Cerebellar cortex (tissue), 1 donor: ENCODE measurements at places on chromosomes 16 and 17.

DNA sequence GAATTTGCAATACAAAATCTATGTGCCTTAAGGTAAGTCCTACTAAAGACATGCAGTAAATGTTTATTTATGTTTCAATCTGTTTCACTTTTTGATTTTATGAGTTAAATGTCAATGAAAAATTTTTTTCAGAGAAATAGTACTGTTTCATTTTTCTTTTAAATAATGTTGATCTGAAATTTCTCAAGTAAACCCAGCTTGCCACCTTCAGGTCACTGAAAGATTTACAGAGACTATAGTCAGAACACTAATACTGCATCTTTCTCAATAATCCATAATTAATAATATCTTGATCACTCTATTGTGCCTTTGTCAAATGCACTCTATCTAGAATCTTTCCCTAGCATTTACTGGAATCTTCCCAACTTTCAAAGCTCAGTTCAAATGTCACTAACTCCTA lies 6.5 kb upstream of the DHX40 start:
- DNase-seq = peak; percentile 16

DNA sequence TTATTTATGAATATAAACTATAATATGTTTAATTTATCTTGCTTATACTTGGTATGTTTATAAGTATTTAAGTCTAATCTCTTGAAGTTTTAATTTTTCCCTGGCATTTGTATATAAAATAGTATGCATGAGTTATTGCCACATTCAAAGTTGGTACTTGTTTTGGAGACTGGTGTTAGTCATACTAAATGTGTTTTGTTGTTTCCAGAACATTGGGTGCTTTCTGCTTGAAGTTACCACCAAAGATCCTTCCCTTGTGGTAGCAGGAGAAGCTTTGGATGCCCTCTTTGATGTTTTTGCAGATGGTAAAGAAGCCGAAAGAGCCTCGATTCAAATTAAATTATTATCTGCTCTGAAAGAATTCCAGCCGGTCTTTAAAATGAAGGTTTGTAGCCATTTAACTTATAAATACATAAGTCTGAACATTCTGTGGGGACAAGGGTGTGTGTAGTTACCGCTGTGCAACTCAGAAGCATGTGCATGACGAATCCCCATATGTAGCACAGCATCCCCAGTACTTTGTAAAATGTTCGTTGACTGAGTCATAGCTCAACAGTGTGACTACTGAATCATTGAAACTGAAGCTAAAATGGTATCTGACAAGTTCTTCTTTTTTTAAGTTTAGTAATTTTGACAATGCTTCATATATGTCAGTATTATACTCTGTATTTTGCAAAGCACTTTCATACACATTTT lies 36.4 kb downstream of the HEATR3 start:
- DNase-seq = no peak

DNA sequence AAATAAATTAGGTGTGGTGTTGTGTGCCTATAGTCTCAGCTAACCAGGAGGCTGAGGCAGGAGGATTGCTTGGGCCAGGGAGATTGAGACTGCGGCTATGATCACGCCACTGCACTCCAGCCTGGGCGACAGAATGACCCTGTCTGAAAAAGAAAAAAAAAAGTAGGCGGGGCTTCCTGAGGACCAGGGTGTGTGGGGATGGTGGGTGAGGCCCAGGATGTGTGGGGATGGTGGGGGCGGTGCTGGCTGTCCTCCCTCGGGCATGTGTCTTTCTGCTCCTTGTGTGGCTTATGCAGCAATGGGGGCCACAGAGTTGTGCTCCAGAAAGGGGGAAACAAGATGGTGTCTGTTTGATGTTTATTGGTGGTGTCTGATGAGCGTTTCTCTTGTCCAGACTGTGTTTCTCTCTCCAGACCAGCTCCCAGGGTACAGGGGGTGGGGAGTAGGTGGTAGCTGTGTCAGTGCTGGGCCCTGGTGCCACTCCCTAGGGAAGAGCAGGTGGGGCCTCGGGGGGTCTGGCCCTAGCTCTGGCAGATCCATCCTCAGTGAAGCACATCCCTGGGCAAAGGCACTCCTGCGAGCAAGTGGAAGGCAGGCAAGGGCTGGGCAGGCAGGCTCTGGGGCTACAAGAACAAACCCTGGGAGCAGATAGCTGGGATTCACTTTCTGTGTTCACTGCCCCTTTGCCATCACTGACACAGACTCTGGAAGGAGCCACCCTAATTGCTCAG lies 2.3 kb downstream of the LCAT start:
- DNase-seq = no peak

GRCh38 chr16:10678655-10679054 lies 16.1 kb downstream of the TEKT5 start:
- no peak for DNase-seq

DNA sequence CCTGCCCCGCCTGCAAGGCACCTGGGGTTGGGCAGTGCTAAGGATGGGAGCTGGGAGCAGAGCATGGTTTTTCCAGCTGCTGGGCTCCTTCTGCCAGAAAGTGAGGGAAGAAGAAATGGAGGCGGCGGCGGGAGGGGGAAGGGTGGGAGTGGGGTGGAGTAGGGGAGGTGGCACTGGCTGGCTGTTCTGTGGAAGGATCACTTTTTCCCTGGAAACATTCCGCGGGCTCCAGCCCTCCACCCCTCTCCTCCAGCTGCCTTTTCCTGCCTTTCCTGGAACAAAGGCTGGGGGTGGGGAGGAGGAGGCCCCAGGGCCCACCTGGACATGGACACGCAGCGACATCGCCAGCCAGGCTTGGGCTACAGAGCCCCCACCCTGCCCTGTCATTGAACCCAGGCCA lies 41.1 kb downstream of the CFAP20 start:
- no peak for DNase-seq

- DNase-seq = no peak
Measured at GRCh38 chr16:75206749-75207451, at the start of gene CTRB2. TSS of gene CTRB2 (minus strand) at chr16:75207161. CDS start at chr16:75207141, 20 bp downstream.

DNA sequence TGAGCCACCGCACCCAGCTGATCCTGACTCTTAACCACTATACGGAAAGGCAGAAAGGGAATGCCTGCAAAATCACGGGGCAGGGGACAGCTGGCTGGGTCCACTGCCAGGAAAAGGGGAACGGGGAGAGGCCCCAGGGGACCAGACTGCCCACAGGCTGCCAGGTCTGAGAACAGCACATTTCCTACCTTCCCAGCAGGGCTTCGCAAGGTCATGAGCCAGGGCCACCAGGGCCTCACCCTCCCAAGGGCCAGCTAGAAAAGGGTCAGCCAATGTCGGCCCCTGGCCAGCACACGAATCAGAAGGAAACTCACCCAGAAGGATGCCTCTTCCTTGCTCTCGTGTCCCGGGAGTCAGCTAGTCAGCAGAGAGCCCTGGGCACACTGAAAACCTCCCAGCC lies 118.4 kb downstream of the ZNF423 start:
- no peak for DNase-seq

DNA sequence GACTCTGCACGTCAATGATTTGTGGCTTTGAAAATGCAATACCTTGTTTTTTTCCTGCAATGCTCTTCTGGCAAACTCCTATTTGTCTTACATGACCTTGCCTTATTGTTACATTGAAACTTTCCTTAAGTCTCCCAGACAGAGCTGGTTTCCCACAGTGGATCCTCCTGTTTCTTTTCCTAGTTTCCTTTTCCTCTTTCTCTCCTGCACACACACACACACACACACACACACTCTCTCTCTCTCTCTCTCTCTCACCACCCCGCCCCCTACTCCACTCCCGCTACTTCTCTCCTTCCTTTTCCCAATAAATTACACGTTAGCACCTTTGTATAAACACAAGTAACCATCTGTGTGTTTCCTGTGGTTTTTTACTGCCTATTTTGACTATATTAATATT lies 2.3 kb downstream of the ORC6 start:
- DNase-seq = no peak

GRCh38 chr17:1469231-1469852 lies 13.3 kb upstream of the CRK start:
- DNase-seq = peak; percentile 54

- peak; percentile 85 for DNase-seq
Measured at GRCh38 chr16:31472709-31473203, 804 bp downstream of the TGFB1I1 start.

GRCh38 chr16:2992383-2993081 lies 12.3 kb upstream of the PKMYT1 start:
- no peak for DNase-seq

DNA sequence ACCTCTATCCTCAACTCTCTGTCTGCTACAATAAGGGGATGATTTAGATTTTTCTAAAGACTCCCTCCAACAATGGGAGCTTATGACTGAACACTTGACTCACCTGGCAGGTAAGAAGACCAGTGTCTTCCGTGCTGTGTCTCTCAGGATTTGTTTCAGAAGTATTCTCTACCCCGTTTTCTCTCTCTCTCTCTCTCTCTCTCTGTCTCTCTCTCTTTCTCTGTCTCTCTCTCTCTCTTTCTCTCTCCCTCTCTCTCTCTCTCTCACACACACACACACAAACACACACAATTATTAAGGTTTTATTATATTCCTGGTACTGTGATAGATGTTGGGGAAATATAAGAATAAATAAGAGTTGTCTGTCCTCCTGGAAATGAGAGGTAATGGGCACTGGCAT lies 263.9 kb downstream of the TOX3 start:
- DNase-seq = no peak

- no peak for DNase-seq
Measured at GRCh38 chr17:27532269-27533263, 76.3 kb downstream of the KSR1 start.

DNA sequence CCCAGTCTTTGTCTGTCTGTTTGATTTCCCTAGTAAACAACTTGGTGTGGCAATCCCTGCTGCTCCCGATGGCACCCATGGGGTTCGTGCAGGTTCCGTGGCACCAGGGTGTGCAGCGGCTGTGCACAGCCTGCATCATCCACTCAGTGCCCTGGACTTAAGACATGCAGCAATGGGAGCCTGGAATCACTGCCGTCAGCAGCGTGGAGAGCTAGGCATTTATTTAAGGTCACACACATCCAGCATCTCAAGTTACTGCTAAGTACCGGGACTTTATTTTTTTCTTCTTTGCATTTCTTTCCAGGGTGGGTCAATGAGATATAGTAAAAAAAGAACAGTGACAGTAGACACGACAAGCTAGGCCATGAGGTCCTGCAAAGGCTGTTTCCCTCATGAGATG lies 2.8 kb downstream of the DHRS7C start:
- no peak for DNase-seq

GRCh38 chr17:65892912-65893377 lies 299.0 kb downstream of the CEP112 start:
- DNase-seq = no peak

GRCh38 chr17:63503341-63503705 lies 19.8 kb upstream of the KCNH6 start:
- no peak for DNase-seq

DNA sequence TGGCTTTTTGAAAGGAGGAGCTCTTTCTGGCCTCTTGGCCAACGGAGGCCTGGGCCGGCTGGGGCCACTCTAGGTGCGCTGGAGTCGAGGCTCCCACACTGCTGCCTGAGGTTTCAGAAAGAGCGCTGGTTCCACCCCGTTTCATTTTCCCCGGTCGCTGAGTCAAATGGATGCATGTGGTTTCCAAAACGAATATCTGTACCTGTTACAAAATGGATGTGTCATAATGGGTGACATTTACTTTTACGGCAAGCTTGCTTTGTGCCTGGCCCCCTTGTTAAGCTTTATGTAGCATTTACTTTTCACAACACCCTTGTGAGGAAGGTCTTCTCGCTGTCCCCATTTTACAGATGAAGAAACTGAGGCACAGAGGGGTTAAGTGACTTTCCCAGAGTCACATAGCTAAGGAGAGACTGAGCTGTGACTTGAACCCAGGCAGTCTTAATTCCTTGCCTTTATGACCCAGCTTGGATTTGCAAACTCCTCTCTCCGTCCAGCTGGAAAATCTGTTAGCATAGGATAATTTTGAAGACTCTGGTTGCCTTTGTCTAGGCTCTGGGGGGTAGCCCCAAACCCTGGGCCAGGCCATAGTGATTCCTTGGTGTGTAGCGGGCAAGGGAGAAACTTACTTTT lies 10.6 kb downstream of the KSR1 start:
- DNase-seq = no peak

- no peak for DNase-seq
Measured at GRCh38 chr16:2767891-2768290, 9.2 kb downstream of the ELOB start.

- DNase-seq = no peak
Measured at GRCh38 chr16:82282662-82283061, 112.6 kb upstream of the MPHOSPH6 start.

- peak; percentile 84 for DNase-seq
Measured at GRCh38 chr17:73532421-73532901, 111.8 kb downstream of the SDK2 start.

DNA sequence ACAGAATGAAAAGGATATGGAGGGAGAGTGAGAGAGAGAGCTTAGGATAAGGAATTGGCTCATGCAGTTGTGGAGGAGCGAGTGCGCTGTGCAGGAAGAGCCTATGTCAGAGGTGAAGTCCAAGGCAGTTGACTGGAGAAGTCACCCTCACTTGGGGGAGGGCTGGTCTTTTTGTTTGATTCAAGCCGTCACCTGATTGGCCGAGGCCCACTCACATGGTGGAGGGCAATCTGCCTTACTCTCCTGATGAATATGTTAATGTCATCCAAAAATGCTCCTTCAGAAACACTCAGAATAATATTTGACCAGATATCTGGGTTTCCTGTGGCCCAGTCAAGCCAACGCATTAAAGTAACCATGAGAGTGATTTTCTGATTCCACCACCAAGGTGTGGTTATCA lies 131.7 kb downstream of the KATNIP start:
- DNase-seq = no peak

- DNase-seq = peak; percentile 25
Measured at GRCh38 chr16:77273-77806, 685 bp upstream of the MPG start.

DNA sequence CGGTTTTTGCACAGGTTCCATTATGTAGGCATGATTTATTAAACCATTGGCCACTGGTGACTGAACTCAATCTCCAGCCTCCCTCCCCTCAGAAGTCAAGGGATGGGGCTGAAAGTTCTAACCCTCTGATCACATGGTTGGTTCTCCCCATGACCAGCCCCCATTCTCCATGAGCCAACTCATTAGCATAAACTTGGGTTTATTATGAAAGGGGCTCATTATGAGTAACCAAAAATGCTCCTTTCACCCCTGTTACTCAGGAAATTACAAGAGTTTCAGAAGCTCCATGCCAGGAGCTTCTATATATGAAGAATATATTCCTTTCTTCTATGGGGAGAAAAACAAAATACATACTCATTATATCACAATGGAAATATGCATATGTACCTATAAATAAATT lies 555.3 kb downstream of the HS3ST4 start:
- DNase-seq = no peak

- no peak for DNase-seq
Measured at GRCh38 chr16:50501986-50502615, 46.1 kb upstream of the NKD1 start.

- DNase-seq = peak; percentile 29
Measured at GRCh38 chr17:65058146-65058545, 1.6 kb upstream of the GNA13 start.
